Adipocyte (in vitro differentiated cells): ENCODE measurements at places on chromosomes 12 and 14.

DNA sequence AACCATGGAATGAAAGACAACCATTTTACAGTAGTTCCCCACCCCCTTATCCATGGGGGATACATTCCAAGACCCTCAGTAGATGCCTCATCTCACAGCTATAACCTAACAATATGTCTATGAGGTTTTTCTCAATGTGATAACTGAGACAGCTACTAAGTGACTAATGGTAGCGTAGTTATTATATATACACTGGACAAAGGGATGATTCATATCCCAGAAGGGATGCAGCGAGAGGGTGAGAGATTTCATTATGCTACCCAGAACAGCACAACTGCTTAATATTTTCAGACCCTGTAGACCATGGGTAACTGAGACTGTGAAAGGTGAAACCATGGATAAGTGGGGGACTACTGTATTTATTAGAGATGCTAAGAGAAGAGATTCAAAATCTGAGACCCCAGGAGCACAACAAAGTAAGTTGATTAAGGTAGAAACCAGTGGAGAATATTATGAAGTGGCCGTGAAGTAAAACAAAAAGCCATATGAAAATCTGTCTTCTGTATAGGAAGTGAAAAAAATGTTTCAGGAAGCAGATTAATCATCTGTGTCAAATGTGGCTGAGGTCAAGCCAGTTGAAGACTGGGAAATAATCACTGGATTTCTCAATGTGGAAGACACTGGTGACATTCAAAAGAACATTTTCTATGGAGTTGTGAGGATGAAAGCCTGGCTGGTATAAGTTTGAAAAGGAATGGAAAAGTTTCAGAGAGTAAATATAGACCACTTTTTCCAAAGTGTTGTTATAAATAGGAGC lies 77.2 kb downstream of the RPL10L start:
- DNase-seq: no peak

DNA sequence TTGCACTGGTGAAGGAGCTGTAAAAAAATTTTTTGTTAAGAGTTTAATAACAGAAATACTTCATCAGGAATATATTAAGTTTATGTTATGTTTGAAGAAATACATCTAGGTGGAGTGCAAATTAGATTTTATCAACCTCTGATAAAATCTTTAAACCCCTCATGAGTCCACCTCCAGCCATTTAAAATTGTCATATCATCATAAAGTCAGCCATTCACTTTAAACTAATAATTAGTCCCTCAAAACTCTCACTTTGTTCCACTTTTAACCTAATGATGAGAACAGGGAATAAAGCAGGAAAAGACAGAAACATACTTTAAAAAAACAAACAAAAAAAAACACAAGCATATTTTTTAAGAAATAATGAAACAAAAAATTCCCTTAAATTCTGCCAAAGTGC lies 25.1 kb downstream of the ZFC3H1 start:
- no peak for DNase-seq

- peak; percentile 83 for DNase-seq
Observed at GRCh38 chr12:91249054-91249453, 66.4 kb upstream of the DCN start.

DNA sequence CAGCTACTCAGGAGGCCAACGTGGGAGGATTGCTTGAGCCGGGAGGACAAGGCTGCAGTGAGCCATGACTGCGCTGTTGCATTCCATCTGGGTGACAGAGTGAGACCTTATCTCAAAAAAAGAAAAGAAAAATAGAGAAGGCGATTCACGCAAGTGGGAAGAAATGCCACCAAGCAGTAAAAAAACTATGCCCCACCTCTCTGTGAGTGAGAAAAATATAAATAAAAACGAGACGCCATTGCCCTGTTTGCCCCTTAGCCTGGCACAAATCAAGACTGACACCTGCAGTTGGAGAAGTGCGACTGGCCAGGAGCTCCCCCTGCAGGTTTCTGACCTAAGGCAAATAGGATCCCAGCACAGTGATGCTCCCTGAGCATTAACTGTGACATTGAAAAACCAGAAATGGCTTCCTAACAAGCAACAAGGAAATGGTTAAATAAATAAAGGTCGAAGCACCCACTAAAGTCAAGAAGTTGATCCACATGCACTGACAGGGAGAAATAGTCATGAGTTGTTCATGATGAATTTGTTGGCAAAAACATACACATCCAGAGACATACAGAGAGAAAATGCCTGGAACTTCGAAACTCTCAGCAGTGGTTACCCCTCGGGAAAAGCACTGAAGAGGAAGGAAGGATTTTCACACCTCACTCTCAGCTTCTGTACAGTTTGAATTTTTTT lies 21.1 kb downstream of the GSC start:
- DNase-seq: peak; percentile 23

GRCh38 chr14:26175658-26176057 lies 422.2 kb downstream of the NOVA1 start:
- no peak for DNase-seq

DNA sequence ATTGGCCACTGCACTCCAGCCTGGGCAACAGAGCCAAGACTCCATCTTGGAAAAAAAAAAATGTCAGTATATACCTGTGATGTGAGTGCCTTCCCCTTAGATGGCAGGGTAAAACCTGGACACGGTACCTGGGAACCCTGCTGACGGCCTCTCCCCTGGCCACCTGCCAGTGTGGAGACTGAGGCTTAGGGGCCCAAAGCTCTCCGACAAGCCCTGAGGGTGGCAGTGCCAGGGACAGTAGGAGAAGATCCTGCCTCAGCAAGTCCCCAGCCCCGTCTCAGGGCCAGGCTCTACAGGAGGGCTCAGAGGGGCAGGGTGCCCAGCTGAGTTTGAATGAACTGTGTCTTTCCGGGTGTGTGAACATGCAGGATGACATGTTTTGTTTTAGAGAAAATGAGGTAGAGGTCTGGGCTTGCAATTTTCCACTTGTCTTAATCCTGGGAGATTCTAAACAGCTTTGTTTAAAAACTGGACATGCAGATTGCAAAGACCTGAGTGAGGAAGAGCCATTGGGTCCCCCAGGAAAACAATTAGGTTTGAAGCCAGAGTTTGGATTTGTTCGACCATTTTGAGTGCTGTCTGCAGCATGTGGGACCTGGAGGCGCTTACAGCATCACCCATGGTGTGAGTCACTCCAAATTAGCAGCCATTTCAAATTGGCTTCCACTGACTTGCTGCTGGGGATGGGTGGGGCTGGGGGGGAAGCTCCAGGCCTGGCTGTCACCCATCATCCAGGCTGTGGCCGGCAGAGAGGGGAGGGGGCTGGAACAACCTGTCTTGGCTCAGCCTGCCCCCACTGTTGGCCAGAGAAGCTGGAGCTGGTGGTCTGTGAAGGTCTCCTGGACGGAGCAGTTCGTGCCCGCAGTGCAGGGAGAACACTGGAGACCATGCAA lies 10.8 kb downstream of the TSPAN9 start:
- no peak for DNase-seq

GRCh38 chr12:121980892-121981272 lies 40.8 kb upstream of the BCL7A start:
- no peak for DNase-seq

- DNase-seq: no peak
Observed at GRCh38 chr12:11875414-11875935, 195.3 kb upstream of the BCL2L14 start.

DNA sequence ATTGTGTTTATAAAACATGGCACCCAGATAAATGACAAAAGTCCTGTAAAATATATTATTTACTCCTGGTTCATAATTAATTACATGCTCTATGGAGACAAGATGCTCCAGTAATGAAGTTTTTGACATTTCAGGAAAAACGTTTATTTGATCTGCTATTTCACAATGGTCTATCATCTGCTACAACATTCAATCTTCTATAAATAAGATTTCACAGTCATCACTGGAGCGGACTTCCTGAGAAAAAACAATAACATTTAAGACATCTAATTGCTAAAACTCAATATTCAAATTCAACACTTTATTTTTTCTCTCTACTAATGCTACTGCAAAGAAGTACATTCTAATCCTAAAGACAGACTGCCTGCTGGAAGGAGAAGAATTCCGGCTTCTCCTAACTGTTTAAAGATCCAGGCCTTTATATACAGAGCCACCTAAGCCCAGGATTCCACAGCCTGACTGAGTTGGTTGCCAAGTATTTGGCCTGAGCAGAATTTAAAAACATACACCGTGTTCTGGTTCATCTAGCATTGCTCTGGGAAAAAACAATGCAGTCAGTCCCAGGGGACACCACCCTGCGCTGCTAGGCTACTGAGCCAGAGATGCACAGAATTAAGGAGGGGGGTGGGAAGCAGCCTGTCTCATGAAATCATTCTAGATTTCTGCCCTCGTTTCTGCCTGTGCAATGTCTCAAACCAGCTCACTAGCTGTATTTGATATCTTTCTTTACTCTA lies 58.0 kb downstream of the TMTC1 start:
- peak; percentile 91 for DNase-seq

GRCh38 chr12:46523863-46524770 lies 151.5 kb upstream of the SLC38A2 start:
- DNase-seq: peak; percentile 75

- peak; percentile 59 for DNase-seq
Observed at GRCh38 chr12:21774358-21775132, at the start of gene KCNJ8. KCNJ8 (minus strand) TSS chr12:21774706; CDS start chr12:21773616, 1,090 bp downstream.

- DNase-seq: peak; percentile 61
Observed at GRCh38 chr12:120529641-120530417, 871 bp upstream of the COQ5 start.

DNA sequence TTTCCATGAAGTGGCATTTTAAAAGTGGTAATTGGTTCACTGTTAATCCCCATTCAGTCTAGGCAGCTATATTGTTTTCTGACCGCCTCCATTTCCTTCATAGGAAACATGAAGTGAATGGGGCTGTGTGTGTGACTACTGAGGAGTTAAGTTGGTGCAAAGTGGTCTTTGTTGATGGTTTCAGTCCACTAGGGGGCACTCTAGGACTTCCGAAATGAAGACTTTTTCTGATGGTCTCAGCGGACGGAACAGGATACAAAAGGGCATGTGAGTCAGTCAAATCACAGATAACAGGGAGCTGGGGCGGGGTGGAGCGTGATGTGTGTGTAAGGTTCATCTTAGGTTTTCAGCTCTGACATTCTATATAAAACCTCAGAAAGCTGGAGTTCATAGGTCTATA lies 240.1 kb upstream of the OR4E1 start:
- DNase-seq: peak; percentile 16

DNA sequence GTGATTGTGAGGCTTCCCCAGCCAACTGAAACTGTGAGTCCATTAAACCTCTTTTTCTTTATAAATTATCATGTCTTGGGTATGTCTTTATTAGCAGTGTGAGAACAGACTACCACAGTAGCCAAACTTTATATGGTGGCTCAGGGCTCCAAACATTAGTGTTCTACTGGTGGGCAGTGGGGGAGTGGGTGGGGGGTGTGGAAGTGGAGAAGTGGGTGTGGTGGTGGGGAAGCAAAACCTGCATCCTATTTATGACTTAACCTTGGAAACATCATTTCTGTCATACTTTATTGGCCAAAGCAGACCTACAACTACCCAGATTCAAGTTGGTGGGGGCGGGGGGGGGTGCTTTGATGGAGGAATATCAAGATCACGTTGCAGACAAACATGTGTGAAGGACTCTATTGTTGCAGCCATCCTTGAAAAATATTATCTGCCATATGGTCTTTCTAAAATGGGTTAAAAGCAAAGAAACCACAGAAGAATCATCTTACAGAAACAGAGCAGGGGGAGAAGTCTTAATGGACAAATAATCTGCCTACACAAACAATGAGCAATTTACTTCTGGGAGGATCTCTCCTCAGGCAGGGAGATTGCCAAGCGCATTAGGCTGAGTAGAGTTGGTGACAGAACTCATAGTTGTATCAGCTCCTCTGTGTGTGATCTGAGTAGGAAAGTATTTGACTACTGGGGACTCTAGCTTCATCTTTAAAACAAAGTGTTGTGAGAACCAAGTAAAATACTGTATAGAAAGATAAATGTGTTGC lies 1.4 kb upstream of the PWP1 start:
- peak; percentile 8 for DNase-seq

DNA sequence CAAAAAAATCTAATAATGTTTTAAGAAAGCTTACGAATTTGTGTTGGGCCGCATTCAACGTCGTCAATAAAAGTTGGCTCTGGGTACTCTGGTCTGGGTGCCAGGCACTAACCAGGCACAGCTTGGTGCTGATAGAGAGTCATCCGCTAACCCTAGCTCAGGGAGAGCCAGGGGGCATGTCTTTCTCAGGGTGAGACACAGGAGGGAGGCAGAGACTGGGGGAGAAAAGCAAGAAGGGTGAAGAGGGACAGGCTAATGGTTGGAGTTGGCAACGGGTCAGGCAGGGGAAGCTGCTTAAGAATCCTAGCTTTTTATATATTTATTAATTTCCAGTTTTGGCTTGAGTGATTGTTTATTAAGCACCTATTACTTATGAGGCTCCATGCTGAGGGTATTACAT lies 105.0 kb downstream of the CMKLR1 start:
- peak; percentile 42 for DNase-seq

- DNase-seq: peak; percentile 6
Observed at GRCh38 chr12:48037267-48037915, 33.1 kb upstream of the COL2A1 start.

DNA sequence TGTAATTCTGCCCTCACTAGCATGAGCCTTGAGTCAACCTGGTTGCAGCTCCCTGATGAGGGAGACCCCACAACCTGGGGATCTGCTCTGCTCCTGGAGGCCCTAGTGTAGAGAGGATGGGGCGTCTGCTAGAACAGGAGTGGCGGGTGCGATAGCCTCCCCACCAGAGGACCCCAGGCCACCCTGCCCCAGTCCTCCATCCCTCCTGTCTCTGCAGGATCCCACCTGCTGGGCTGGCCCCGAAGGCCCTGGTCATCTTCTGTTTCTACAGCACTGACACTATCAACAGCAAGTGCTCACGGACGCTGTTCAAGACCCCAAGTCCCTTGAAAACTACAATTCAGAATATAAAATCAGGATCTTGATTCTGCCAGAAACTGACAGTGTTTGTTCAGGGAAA lies 15.2 kb downstream of the ANHX start:
- no peak for DNase-seq

GRCh38 chr12:86613311-86613710 lies 357.1 kb upstream of the MGAT4C start:
- peak; percentile 87 for DNase-seq

- no peak for DNase-seq
Observed at GRCh38 chr12:96371790-96372699, 28.2 kb downstream of the CDK17 start.

DNA sequence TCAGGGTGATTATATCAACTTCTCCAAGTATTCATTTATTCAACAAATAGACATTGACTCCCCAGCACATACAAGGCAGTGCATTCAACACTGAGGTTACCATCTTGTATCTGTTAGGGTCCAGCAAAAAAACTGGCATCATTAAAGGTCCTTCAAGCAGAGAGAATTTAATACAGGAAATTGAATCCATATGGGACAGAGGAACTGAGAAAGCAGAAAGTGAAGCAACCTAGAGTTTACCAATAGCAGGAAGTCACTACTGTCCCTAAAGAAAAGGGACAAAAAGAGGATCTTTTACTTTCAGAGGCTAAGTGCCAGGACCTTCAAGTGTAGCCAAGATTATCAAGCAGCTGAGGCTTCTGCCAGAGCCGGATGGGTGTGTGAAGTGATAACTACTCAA lies 237.8 kb upstream of the TBX3 start:
- peak; percentile 18 for DNase-seq
